ENCODE measurements at places on chromosomes 3 and 15. TPM values are rescaled to one million over a fixed set of nuclear protein-coding genes. Genes with fewer than 3 reads are reported as not detected.

GOLGA6L7 gene
- total RNA-seq: not detected

FBXL22 gene
- 0.81 TPM for total RNA-seq

GORASP1 gene
- 52.7 TPM for total RNA-seq

C3orf22 gene
- not detected for total RNA-seq

INSYN1 gene
- 1.6 TPM for total RNA-seq

TAGLN3 gene
- total RNA-seq: not detected

GPR176 gene
- total RNA-seq: 1.4 TPM

NUP210 gene
- 8.8 TPM for total RNA-seq

PTH1R gene
- total RNA-seq: 117 TPM

ATP13A5 gene
- total RNA-seq: not detected

RETNLB gene
- total RNA-seq: not detected

NR1I2 gene
- not detected for total RNA-seq

AMIGO3 gene
- 1.2 TPM for total RNA-seq

FOXB1 gene
- total RNA-seq: not detected

AP3B2 gene
- 5.5 TPM for total RNA-seq

HIGD1A gene
- total RNA-seq: 111 TPM

COLQ gene
- not detected for total RNA-seq

SLC12A1 gene
- 0.32 TPM for total RNA-seq

MINAR1 gene
- total RNA-seq: 5.0 TPM

STRIT1 gene
- total RNA-seq: 3.4 TPM

TM2D3 gene
- 58.3 TPM for total RNA-seq

PEX5L gene
- total RNA-seq: not detected

FES gene
- total RNA-seq: 15.3 TPM

OR5H15 gene
- total RNA-seq: not detected

TEX55 gene
- total RNA-seq: not detected

MYL3 gene
- total RNA-seq: 3.4 TPM

KLF13 gene
- 53.0 TPM for total RNA-seq

KCNAB1 gene
- total RNA-seq: 3.8 TPM

ITGB5 gene
- 106 TPM for total RNA-seq

WDR93 gene
- not detected for total RNA-seq

RTP1 gene
- not detected for total RNA-seq

SLC22A13 gene
- not detected for total RNA-seq

OR5K2 gene
- total RNA-seq: not detected

C3orf70 gene
- total RNA-seq: 2.6 TPM

LRRIQ4 gene
- total RNA-seq: not detected

PRR20G gene
- not detected for total RNA-seq

RNU6-1 gene
- not detected for total RNA-seq

OXTR gene
- total RNA-seq: not detected

SLC28A2 gene
- total RNA-seq: 0.04 TPM

AP4E1 gene
- 13.0 TPM for total RNA-seq

KLHL6 gene
- 2.4 TPM for total RNA-seq

ILDR1 gene
- total RNA-seq: 5.6 TPM

APEH gene
- 132 TPM for total RNA-seq

HHLA2 gene
- total RNA-seq: not detected

ALG1L2 gene
- not detected for total RNA-seq

KIF7 gene
- 3.9 TPM for total RNA-seq

COL8A1 gene
- 59.2 TPM for total RNA-seq
